ELF-1 (cell line): ENCODE measurements at places on chromosomes 11 and 22.

DNA sequence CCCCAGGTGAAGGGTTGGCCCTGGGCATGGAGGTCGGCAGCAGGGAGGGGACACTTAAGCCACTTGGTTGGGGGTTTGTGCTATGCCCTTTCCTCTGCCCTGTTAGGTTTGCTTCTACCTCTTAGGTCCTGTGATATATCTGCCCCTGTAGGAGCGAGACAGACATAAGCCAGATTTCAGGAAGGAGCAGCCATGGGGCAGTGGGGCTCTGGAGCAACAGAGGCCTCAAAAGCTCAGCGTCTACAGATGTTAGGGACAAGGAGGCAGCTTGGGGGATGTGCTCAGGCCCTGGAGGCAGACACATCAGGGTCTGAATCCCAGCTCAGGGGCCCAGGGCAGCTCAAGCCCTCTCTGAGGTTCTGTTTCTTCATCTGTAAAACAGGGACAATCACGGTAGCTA is 27.2 kb upstream of the KCNQ1OT1 start:
- no peak for DNase-seq

- no peak for DNase-seq
These were observed 102.0 kb downstream of the CYP2R1 start for GRCh38 chr11:14789879-14790484.

- DNase-seq: peak; percentile 72
These were observed 7.1 kb downstream of the RCOR2 start for GRCh38 chr11:63909591-63910506.

DNA sequence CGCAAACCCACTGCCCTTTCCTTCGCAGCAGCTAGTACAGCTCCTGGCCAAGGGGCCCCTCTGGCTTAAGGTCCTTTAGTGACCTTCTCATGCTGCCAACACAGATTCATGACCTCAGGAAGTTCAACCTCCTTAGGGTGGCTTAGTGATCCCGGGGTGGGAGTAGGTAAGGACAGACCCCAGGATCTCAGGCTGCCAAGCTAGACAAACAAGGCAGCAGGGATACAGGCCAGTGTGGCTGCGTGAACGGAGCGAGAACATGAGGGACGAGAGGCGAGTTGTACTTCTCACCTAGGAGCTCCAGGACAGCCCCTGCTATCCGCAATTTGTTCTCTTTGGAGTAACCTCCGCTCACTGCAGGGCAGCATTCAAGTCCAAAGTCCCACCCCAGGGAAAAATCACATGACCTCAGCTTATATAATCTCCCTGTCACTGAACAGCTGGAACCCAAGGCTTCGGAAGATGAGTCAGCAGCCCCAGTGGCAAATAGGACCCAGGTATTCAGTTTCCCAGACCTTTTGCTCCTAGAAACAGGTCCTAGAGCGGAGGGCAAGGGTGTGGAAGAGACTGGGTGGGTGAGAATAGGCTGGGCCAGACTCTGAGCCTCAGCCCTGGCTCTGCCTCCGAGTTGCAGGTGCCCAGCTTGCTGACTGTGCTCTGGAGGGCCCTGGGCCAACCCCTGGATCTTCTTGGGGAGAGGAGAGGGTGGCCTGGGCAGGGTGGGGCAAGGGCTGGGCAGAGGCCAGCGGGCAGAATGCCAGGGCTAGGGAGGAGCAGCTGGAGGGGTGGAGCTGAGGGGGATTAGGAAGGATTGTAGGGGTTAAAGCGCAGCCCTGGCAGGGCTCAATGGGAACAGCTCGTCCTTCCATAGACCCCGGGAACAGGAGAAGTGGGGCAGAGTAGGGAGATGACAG is 13.1 kb downstream of the USP2 start:
- DNase-seq: no peak

GRCh38 chr11:73163638-73164174 is 21.6 kb upstream of the FCHSD2 start:
- DNase-seq: no peak

DNA sequence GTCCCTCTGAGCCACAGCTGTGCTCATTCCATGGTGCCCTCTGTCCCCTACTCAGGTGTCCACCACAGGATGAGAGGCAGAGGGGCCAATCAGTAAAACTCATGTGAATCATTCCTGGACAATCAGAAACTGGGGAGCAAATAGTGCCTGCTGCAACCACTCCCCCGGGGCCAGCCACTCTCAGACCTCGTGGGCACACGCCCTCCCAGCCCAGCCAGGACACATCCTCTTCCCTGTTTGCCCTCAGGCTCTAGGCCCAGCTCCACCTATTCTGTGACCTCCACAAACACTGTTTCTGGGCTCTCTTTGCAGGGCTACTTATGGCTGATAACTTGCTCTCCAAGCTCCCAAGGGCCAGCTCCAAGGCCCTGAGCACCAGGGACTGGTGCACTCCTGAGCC is 14.0 kb upstream of the KCTD14 start:
- peak; percentile 45 for DNase-seq

DNA sequence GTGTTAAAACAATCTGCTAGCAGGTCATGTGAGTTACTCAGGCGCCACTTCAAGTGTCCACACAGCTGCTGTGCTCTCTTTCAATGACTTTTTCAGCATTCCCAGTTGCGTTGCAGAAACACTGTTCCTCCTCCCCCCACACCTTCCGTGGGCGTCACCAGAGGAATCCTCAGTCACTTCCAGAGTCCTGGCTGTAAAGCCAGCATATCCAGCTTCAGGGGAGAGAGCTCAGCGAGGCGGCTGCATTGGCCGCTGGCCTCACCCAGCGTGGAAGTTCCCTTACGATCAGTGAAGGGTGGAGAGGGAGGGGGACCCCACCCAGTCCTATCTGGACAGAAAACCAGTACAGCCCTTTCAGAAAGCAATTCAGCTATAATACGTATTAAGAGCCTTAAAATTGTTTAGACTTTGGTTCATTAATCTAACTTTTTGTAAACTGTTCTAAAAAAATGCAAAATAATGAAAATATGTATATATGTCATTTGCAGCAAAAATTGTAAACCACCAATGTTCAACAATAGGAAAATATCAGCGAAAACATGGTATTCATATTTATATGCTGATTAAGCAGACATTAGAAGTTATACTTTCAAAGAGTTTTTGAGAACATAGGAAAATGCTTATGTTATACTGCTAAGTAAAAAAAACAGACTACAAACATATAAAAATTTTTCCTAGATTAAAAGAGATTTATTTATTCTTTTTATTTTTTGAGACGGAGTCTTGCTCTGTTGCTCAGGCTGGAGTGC is 2.8 kb upstream of the ANO9 start:
- DNase-seq: no peak

DNA sequence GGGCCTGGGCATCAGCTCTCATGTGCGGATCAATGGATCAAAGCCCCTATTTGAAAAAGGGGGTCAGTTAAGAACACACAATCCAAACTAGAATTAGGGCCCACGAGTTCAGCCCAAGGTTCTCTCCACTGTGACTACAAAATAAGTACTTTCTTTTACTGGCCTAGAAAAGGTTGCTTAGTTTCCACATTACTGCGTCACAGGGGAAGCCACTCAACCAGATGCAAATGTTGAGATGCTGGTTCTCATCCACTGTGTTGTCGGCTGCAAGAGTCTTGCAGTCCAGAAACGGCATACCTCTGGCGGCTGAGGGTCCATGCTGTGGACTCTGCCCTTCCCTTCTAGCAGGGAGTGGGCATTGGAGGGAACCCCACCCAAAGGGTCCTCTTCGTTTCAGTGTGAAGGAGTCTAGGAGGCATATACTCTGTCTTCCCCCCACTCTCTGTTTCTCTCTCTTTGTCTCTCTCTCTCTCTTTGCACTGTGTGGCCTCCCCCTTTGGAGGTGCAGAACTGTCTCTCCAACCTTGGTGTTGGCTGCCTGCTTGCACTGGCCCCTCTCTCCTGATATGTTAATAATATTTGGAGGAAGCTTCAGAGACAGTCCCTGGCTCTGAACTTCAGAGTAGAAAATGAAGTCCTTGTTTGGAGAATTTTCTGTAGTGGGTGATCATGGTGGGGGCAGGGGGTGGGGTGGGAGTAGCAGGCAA is 99.0 kb upstream of the NNMT start:
- no peak for DNase-seq

DNA sequence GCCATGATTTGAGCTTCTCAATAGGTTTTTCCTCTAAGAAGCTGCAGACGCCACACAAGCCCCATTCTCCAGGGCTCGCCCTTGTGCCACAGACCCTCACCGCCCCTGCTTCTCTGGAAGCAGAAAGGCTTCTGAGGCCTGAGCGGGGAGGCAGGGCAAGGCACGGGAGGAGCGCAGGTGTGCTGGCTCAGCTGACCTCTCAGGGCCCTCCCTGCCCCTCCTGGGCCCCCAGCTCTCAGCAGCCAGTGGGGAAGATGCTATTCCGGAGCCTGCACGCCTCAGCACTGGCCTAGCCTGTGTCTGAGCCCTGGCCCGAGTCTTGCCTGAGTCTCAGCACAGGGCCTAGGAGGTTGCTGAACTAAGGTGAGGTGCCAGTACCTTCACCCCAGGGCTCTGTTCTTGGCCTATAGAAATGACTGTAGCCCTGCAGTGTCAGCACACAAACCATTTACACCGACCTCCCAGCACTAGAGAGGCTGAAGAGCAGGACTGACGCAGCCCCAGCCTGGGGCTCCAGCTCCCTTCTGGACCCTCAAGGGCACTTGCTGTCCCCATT is 47.1 kb upstream of the LMO1 start:
- DNase-seq: no peak

- no peak for DNase-seq
These were observed 1.2 kb downstream of the GLB1L3 start for GRCh38 chr11:134277183-134278001.

DNA sequence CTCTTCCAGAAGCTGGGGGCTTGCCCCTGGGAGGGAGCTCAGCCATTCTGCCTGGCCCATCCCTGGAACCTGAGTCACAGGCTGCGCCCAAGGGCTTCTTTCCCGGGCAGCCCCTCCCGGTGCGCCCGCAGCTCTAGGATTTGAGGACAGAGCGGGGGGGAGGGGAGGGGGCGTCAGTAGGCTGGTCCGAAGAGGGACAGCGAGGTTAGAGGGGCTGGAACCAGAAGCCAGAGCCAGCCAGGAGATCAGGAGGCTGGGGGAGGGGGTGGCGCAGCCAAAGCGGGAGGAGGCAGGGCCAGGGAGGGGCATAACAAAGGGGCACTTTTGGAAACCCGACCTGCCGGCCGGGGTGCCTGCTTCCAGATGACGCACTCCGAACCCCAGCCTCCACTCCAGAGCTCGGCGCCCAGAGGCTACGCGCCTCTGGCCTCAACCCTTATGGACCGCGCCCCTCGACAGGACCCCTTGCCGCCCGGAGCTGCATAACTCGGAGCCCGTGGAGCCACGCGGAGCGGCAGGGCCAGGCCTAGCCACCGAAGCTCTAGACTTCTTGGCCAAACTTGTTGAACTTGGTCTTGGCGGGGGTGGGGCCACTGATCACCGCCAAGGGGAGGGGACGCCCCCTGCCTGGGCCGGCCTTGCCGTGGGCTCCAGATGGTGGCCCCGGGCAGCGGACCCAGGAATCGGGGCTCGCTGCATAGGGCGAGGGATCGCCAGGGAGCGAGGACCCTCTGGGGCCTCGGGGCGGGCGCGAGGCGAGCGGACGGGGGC is 744 bp downstream of the PACSIN3 start:
- peak; percentile 90 for DNase-seq

DNA sequence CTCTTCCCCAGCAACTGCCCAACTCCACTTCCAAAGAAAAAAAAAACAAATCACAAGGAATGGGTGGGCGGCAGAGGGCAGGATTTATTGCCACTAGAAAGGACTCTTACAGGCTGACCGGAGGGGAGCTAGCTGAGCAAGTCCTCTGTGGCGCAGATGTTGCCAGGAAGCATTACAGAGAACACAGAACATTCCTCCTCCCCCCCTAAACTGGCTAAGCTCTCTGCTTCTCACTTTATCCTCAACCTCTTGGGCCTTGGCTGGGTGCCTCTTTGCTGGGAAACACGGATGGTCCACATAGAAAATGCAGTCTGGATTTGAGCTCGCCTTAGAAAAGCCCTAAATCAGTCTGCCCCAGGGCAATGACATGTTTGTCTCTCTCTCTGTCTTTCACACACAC is 12.6 kb upstream of the FJX1 start:
- DNase-seq: no peak

DNA sequence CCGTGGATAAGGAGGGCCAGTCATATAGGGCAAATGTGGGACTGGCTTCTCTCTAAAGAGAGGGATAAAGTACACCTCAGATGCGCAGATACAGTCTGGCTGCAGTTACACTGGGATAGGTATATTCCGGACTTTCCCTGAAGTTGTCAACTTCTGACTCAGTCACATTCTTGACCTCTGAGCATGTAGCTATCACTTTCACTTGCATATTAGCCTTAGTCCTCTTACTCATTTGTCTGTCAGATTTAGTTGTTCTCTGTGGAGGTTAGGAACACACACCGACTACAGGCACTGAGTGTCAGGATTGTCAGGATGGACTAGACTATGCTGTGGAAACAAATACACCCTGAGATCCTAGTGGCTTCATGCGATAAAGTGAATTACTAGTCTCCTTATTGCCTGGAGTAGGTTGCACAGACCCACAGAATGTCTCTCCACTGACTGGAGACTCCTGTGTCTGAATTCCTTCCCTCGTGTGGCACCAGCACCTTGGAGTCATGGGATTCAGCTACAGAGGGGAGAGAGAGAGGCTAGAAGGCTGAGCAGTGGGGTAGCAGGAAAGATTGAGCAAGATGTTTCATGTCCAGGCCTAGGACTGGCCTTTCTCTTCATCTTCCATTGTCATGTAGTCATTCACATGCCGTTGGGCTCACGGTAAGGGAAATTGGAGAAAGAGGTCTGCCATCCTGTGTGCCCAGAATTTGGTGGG is 654.3 kb downstream of the NTM start:
- no peak for DNase-seq

GRCh38 chr22:42931421-42932196 is 74.5 kb upstream of the ARFGAP3 start:
- DNase-seq: no peak

GRCh38 chr11:105834461-105834860 is 187.6 kb downstream of the MSANTD4 start:
- no peak for DNase-seq

DNA sequence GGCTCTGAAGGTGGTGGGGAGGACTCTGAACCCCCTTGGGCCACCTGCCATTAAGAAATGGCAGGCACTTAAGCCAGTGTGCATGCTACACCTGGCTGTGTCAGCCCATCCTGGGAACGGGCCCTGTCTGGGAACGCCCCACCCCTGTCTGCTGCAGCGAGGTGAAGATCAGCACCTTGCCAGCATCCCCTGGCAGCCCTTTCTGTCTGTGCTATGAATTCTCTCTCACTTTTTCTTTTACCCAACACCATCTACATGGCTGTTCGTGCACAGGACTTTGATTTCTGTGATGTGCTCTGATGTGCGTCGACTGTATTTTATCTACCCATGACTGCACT is 452.9 kb upstream of the B3GAT1 start:
- DNase-seq: no peak

DNA sequence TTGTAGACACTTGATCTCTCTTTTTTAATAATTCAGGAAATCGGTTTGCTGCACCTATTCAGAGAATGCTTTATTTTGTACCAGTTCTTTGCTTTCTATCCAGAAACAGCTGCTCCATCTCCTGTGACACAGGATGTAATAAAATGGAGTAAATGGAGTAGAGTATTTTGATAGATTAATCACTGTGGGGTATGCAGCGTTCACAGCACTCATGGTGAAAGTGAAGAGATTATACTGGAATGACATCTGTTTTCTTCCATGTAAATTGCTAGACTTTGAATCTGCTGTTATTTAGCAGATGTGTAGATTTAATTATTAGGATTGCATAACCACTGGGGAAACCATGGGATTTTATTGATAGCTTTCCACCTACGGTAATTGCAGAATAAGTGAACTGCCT is 227.3 kb upstream of the ARHGAP42 start:
- DNase-seq: no peak
